ENCODE measurements at places on chromosomes 1 and 21. TPM values are rescaled to one million over a fixed set of nuclear protein-coding genes. Genes with fewer than 3 reads are reported as not detected.

Gene B4GALT2
- 47.3 TPM for total RNA-seq

Gene GJA4
- 0.18 TPM for total RNA-seq

Gene FOXO6
- total RNA-seq: not detected

Gene HHIPL2
- total RNA-seq: 0.13 TPM

Gene DCST1
- total RNA-seq: not detected

Gene DRAXIN
- total RNA-seq: not detected

Gene FCAMR
- total RNA-seq: not detected

- no peak for DNase-seq
Measured at GRCh38 chr1:96515430-96515829, 206.2 kb upstream of the PTBP2 start.

- no peak for DNase-seq
Measured at GRCh38 chr1:214702556-214702955, 99.6 kb downstream of the CENPF start.

DNA sequence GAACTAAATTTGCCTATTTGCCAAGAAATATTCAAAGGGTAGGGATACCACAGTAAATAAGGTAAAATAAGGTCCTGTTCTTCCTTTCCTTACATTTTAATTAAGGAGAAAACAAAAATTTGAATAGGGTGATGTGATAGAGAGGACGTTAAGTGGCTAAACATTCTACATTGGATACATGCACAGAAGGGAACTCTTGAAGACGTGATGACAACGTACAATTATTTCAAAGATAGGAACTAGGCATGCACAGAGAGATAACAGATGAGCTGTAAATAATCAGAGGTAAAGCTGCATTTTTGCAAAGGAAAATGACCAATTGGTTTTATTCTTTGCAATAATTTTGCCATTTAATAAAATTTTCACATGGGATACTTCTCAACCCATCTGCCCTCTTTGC is 69.7 kb downstream of the TRIM33 start:
- no peak for DNase-seq

DNA sequence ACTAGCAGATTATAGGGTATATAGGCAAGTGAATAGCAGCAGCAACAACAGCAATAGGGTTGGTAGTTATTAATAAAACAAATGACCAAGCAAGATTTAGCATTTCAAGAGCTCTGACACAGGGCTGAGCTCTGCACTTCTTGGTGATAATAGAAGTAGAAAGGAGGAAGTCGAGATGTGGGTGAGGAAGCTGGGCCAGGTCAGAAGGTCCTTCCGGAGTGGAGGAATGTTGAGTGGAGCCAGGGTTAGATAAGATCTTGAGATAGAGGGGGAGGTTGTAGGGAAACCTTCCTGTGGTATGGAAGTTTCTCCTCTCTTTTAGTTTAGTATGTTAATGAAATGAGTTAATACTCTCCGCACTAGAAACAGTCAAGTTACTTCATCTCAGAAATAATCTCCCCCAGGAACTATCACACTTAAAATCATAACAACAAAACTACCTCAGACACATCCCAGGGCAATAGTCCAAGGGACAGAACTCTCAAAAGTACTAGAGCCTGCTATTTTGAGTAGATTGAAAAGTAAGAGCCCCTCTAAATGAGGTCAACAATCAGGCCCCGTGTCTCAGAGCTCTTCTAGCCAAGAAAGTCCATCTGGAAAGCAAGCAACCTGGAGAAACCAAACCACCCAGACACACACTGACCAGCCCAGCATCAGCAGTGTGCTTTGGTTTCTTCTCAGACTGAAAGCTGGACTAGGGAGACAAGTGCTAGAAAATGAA is 45.4 kb upstream of the ATP1B1 start:
- no peak for DNase-seq

- DNase-seq: no peak
Measured at GRCh38 chr1:32811917-32812316, 5.2 kb downstream of the YARS1 start.

- DNase-seq: no peak
Measured at GRCh38 chr21:41189150-41189745, 21.3 kb downstream of the BACE2 start.

DNA sequence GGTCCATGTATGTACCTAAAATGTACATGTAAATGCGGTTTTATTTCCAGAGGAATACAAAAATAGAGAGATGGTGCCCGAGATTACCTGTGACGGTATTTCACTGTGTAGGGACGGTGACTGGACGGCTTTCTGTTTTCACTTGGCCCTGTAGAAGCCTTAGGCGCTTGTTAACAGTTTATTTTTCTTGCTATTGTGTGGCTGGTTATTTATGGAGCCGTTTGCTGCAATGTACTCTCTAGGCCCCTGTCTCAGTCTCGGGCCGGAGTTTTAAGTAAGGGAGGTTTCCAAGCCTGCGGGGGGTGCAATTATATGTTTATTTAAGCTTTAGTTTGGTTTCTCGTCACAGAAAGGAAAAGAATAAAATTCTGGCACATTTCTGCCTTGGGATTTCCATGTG is 413 bp downstream of the EFCAB7 start:
- no peak for DNase-seq

- DNase-seq: no peak
Measured at GRCh38 chr1:112522621-112523020, 13.9 kb downstream of the WNT2B start.

Data from GM12878 (cell line).